ENCODE measurements at places on chromosomes 5 and 9.

DNA sequence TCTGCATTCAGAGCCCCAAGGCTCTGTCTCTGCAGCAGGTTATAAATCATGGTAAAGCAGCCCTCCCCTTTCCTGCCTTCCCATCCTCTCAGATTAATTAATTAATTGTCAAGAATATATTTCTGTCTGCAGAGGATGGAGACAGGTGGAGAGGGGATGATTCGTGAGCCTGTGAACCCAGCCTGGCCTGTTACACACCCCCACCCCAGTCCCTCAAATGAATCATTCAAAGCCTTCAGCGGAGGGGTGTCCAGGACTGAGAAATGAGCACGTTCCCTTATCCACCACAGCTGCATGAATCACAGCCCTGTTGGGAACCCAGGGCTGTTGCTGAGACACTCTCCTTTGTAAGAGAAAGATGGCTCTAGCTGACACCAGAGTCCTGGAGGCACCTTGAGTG, 56.0 kb downstream of the NIPAL4 start:
- DNase-seq, result no peak

DNA sequence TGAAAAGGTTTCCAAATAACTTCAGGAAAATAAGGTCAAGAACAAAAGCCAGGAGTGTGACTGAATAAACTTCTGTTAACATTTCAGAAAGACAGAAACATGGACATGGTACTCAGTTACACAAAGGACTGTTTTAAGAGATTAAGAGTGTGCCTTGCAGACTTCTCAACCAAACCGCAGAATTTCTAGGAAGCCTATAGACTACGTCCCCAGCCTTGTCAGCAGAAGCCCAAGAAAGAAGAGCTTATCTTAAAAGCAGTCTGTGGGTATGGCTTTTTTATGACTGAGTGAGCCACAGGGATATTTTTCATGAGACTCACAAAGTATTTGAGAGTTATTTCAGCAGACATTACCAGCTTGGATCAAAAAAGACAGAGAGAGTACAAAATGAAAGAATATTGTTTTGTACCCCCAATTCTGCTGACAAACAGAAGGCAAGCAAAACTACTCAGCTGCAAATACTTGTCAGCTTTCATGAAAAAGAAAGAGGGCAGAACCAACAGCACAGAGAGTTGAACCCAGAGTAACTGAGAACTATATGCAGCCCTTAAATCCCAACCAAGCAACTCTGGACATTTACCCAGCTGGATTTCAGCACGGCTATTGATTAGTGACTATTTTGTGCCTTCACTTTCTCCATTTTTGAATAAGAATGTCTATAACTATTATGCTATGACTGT, 711.0 kb upstream of the CTNND2 start:
- no peak for DNase-seq

DNA sequence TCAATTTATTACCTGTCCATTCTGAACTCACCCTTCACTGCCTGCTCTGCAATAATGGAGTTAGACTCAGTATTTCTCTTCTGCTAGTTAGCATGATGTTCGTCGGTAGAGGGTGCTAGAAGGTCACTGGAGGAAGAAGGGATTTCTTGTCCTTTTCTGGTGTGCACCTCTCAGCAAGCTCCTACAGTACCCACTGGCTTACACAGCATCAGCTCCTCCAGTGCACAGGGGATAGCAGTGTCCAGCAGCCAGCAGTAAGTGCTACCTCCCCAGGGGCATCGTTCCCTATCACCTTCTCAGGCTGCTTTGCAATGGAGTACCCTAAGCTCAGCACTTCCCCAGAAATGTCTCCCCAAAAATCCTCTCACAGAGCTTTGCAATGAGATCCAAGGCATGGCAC, 45.9 kb upstream of the APC start:
- peak; percentile 46 for DNase-seq

DNA sequence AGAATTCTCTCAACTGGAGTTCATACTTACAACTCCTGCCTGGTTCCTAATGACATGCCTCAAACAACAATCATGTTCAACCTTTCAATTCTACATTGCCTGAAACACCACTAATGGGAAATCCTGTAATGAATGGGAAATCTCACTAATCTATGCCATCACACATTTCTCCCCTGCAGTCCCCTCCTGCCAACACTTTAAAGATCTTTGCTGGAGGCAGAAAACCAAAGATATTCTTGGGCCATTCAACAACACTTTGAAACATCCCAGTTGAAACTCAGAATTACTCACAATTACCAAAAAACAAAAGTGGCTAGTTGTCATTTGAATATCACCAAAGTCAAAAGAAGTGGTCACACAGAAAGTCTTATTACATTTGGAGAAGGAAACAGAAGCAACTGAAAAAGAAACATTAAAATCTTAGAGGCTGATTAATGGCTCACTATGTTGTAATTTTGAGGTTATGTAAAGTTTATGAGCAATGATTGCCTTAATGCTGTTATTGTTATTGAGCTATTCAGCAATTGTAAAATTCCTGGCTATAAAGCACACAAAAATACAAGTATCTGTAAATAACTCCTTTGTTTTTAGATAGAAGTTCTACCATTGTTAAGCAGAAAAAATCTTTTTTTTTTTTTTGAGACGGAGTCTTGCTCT, 313.4 kb upstream of the SLC30A5 start:
- no peak for DNase-seq

- no peak for DNase-seq
Observed at GRCh38 chr5:135127439-135128240, 93.6 kb upstream of the PITX1 start.

DNA sequence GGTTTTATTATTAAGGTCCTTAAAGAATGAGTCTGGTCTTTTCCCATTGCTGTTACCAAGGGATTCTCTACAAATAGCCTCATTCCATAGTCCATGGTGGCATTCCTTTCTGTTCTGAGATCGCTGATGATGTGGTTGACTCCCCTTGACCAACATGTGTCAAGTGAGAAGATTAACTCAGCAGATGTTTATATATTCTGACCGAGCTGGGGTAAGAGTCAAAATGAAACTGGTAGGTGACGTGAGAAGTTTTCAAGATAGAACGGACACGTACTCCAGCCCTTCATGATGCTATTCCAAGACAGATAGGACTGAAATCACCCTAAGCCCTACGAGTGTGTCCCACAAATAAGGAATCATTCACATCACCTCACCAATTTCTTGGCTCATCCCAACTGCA, 155.5 kb upstream of the WWC1 start:
- no peak for DNase-seq

DNA sequence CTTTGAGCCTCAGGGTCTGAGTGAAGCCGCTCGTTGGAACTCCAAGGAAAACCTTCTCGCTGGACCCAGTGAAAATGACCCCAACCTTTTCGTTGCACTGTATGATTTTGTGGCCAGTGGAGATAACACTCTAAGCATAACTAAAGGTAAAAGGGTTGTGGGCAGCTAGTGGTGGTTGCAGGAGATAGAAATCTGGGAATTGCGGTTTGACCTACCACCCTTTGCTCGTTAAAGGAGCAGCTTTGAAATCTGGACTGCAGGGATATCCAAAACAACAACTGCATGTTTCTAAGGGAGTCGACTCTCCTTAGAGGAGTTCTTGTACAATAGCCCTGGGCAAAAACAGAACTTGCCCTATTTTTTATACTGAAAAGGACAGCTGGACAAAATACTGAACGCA, 19.0 kb downstream of the ABL1 start:
- no peak for DNase-seq

DNA sequence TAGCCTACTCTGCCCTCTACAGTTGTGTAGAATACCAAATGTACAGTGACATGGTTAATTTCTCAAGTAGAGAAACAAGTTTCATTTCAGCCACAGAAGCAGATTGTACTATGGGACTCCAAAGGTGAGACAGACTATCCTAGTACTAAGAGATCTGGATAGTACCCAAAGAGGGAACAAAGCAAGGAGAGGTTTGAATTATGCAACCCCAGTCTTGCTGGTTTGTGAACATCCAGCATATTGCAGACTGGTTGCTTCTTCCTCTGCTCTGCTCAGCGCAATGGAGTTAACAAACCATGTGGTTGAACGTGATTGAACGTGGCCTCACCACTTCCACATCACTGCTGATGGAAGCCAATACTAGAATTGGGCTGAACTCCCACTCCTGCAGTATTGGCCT, 43.3 kb upstream of the ALDOB start:
- DNase-seq, result no peak
